ENCODE measurements at places on chromosomes 1 and 21. TPM values are rescaled to one million over a fixed set of nuclear protein-coding genes. Genes with fewer than 3 reads are reported as not detected.

Gene RIMS3
- 0.49 TPM for total RNA-seq

Gene TIE1
- total RNA-seq = 32.7 TPM

Gene RGS1
- 3.0 TPM for total RNA-seq

Gene ATP8B2
- total RNA-seq = 33.8 TPM

Gene BARHL2
- not detected for total RNA-seq

Gene CACNA1S
- 26.1 TPM for total RNA-seq

Gene KRTAP11-1
- not detected for total RNA-seq

DNA sequence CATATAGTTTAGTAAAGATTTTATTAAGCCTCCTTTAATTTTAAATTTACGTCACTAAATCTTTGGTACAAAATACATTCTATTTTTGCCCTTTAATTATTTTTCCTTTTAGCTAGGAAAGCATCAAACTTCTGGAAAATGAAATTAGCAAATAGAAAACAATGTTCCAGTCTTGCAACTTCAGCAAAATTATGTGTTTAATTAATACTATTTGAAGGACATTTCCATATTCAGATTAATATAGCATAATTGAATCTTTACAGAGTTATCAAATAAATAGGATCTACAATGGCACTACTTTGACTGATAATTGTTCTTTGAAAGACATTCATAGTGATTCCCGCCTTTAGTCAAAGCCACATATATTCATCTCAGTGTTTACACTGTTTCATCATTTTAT is 904.2 kb downstream of the KCNT2 start:
- DNase-seq = no peak
- no peak overlapping the region for H3K4me3 ChIP-seq
- H3K36me3 ChIP-seq = no peaks in the 10 kb centered on the region
- no peaks in the 10 kb centered on the region for H3K4me1 ChIP-seq

DNA sequence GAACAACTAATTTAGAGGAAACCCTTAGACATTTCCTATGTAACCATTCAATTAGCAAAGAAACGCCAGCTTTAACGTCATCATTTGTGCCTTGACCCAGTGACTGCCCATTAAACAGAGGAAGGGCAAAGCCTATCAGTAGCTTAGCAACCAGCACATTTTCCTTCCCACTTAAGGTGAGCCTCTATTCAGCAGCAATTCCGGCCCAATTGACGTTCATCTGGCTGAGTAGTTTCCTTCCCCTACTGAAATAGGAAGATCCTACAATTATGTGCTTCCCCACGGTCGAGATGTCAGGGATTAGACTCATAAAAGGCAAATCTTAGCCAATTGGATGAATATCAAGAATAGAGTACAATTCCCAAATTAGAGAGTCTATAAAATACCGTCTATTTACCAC is 482.1 kb upstream of the ADAMTS5 start:
- DNase-seq = peak; percentile 57
- H3K36me3 ChIP-seq = no peaks in the 10 kb centered on the region
- no peak overlapping the region for H3K4me3 ChIP-seq
- H3K27ac ChIP-seq = no peak overlapping the region
- no peaks in the 10 kb centered on the region for H3K4me1 ChIP-seq

DNA sequence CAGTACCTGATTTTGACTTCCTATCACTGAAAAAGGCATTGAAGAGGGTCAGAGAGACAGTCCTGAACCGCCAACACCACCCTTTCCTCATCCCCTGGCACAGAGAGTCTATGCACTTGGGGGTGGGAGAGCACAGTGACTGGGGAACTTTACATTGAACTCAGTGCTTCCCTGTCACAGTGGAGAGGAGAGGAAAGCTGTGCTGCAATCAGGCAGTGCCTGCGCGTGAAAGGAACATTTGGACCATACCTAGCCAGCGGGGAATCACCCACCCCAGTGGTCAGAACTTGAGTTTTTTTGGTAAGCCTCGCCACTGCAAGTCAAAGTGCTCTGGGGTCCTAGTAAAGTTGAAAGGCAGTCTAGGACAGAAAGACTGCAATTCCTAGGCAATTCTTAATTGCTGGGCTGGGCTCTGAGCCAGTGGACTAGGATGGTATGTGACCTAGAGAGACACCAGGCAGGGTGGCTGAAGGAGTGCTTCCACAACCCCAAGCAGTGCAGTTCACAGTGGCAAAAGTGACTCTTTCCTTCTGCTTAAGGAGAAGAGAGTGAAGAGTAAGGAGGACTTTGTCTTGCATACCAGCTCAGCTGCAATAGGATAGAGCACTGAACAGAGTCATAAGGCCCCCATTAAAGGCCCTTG is 9.4 kb upstream of the HENMT1 start:
- DNase-seq = no peak
- H3K4me3 ChIP-seq = no peak overlapping the region
- peaks cover 3% of the 10 kb centered on the region for H3K36me3 ChIP-seq
- H3K4me1 ChIP-seq = no peaks in the 10 kb centered on the region

- H3K4me3 ChIP-seq = no peak overlapping the region
- H3K4me1 ChIP-seq = no peaks in the 10 kb centered on the region
- H3K36me3 ChIP-seq = no peaks in the 10 kb centered on the region
- H3K27me3 ChIP-seq = no peaks in the 10 kb centered on the region
These were observed 35.8 kb upstream of the HMGB4 start for GRCh38 chr1:33828059-33828458.

- no peaks in the 10 kb centered on the region for H3K36me3 ChIP-seq
- no peak overlapping the region for H3K4me3 ChIP-seq
- DNase-seq = no peak
- peaks cover 19% of the 10 kb centered on the region for H3K27me3 ChIP-seq
- H3K4me1 ChIP-seq = no peaks in the 10 kb centered on the region
These were observed 33.7 kb upstream of the PLA2G2C start for GRCh38 chr1:20220036-20220435.

DNA sequence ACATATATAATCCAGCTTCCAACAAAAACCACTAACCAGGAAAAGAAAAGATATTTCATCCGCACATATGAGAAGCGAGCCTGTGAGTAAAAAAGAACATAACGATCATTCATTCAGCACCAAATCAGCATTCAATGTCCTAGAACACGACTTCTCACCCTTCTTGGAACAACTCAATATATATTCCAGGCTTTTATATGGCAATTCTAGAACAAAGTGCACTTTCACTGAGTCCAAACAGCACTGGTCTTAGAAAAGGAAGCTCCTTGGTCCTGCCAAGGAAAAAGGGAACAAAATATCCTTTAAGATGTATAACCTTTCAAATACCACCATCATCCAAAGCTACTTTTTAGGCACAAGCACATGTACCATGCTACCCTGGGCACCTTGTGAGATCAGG is 44.5 kb downstream of the RPL5 start:
- DNase-seq = no peak
- H3K4me3 ChIP-seq = no peak overlapping the region
- no peaks in the 10 kb centered on the region for H3K4me1 ChIP-seq
- H3K36me3 ChIP-seq = no peaks in the 10 kb centered on the region

DNA sequence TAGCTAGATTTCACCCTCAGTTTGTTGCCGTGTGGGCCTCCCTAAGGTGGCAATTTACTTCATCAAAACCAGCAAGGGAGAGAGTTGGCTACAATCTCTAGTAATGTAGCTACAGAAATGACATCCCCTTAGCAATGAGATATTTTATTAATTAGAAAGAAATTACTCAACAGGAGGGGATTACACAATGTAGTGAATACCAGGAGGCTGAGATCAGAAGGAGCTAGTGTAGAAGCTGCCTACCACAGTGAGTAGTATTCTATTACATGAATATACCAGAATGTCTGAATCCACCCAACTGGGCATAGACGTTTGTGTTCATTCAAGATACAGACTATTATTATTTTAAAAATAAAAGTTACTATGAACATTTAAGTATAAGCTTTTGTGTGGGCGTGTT is 868.2 kb upstream of the CXADR start:
- no peak for DNase-seq
- H3K27ac ChIP-seq = no peak overlapping the region
- H3K4me1 ChIP-seq = no peaks in the 10 kb centered on the region
- H3K4me3 ChIP-seq = no peak overlapping the region
- no peaks in the 10 kb centered on the region for H3K27me3 ChIP-seq

GRCh38 chr1:10864776-10865175 is 68.3 kb upstream of the CASZ1 start:
- no peak for DNase-seq
- H3K27me3 ChIP-seq = peaks cover 80% of the 10 kb centered on the region
- peaks cover 62% of the 10 kb centered on the region for H3K4me1 ChIP-seq

GRCh38 chr1:119947468-119947867 is 51.2 kb upstream of the ADAM30 start:
- no peak overlapping the region for H3K4me3 ChIP-seq
- peak; percentile 38 for DNase-seq
- H3K4me1 ChIP-seq = no peaks in the 10 kb centered on the region
- peaks cover 32% of the 10 kb centered on the region for H3K36me3 ChIP-seq
- no peaks in the 10 kb centered on the region for H3K27me3 ChIP-seq

DNA sequence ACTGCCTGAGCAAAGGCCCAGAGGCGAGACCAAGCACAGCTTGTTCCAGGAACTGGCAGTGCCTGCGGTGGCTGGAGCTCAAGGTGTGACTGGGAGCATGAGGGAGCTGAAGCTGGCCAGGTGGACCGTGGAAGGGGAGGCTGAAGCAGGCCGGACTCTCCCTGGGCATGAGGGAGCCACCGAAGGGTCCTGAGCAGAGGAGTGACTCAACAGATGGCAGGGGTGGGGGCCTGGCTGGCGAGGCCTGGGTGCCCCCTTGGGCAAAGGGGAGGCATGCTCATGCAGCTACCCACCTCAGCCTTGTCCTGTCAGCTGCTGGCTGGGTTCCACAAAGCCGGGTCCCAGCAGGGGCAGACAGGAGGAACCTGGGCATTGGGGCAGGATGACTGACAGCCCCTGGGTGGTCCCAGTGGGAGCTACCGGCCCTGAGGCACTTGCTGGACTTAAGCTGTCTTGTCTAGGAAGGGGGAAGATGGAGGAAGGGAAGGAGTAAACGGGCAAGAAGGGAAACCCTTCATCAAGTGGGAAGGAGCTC is 118.9 kb downstream of the LACTBL1 start:
- peaks cover 11% of the 10 kb centered on the region for H3K4me1 ChIP-seq
- H3K4me3 ChIP-seq = no peak overlapping the region
- no peak overlapping the region for H3K27ac ChIP-seq
- H3K27me3 ChIP-seq = no peaks in the 10 kb centered on the region

- no peaks in the 10 kb centered on the region for H3K36me3 ChIP-seq
- DNase-seq = no peak
- no peak overlapping the region for H3K27ac ChIP-seq
- no peak overlapping the region for H3K4me3 ChIP-seq
These were observed 17.2 kb upstream of the C8A start for GRCh38 chr1:56837244-56837939.

Data from muscle of leg (tissue), 16 donors.